ENCODE measurements at places on chromosomes 13 and 19. TPM values are rescaled to one million over a fixed set of nuclear protein-coding genes. Genes with fewer than 3 reads are reported as not detected.

GRCh38 chr19:11721681-11722080 lies 17.1 kb downstream of the ZNF823 start:
- DNase-seq = no peak

DNA sequence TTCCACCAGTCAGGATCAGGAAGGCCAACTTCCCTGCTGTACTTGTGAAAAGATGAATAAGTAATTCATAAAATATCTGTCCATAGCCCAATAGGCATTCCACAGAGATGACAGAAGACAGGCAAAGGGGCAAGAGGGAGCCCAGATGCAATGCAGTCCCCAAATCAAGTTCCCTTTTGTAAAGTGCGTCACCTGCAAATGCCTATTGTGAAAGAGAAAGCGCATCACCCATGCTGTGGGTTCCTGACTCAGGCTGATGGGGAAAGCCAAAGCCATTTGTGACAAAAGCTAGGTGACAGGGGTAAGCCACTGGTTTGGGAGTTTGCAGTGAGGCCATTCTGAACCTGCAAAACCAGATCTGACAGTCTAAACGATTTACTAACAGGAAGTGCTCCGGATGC lies 157.5 kb upstream of the ZNF536 start:
- DNase-seq = no peak

DNA sequence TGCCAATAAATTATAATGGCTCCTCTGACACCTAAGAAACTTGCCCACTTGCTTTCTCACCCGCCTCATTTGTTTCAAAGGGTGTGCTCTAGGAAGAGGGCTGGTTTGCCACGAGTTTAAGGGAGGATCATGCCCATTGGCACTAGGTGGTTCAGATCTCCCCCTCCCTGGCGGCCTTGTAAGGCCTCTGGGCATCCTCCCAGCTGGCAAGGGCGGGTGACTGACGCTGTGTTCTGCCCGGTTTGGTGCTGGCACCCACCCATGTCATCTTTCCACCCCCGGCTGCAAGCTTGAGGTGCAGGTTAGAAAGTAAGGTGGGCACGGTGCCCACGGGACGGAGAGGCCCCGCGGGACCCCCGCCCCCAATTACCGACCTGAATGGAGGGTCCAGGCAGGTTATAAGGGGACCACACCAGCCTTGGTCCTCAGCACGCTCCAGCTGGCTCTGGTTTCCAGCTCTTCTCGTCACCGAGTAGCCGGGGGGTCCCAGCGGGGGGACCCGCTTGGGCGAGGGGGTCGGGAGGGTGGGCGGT lies 90.4 kb downstream of the PTPRS start:
- DNase-seq = no peak

DNA sequence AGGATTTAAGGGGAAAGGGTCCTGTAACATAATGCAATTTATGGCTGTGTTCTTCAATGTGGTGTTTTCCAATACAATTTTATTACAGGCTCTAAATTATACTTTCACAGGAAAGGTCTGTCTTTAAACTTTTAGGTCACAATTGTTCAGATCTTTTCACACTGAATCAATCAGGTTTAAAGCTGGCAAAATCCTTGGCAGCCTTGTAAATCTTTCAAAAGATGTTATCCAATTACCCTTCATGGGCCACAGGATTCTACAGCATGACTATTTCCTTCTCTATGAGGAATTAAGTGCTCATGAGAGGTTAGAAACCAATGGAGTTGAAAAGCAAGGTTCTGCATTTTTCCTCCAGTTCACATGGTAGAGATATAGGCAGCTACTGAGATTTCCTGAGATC lies 211.5 kb upstream of the MIR17HG start:
- no peak for DNase-seq

GRCh38 chr19:1089891-1090290 lies 5.3 kb downstream of the POLR2E start:
- DNase-seq = no peak

The PABPC3 gene
- polyA plus RNA-seq = 1.4 TPM

The KCNN4 gene
- 1.8 TPM for polyA plus RNA-seq

Measured in right renal cortex interstitium (tissue), 3 donors.